ENCODE measurements at places on chromosomes 16 and 17. TPM values are rescaled to one million over a fixed set of nuclear protein-coding genes. Genes with fewer than 3 reads are reported as not detected.

DNA sequence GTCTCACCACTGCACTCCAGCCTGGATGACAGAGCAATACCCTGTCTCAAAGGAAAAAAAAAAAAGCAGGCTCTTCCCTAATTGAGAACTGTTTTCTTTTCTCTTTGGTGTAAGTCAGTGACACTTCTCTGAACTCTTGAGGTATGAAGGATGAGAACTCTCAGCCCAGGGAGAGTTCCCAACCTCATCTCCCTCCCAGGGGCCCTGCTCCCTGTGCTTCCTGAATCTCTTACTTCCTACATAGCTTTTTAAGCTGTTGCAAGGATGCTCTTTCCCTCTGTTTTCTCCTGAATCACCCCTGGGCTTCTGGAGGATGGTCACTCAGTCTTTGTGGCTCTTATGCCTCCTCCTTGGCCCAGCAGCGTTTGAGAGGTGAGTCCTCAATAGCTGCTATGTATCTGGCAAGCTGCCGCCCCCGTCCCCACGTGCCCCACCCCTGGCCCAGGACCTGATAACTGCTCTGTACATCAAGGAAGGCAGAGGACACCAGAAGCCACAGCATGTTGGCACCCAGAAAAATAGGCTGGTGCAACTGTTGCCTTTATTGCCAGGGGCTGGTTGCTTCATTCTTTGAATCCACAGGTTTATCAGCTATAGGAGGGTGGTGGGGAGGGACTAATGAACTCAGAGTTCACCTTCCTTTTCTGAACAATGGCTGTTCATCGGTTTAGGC is 24.0 kb downstream of the IGF2BP1 start:
- DNase-seq = no peak

DNA sequence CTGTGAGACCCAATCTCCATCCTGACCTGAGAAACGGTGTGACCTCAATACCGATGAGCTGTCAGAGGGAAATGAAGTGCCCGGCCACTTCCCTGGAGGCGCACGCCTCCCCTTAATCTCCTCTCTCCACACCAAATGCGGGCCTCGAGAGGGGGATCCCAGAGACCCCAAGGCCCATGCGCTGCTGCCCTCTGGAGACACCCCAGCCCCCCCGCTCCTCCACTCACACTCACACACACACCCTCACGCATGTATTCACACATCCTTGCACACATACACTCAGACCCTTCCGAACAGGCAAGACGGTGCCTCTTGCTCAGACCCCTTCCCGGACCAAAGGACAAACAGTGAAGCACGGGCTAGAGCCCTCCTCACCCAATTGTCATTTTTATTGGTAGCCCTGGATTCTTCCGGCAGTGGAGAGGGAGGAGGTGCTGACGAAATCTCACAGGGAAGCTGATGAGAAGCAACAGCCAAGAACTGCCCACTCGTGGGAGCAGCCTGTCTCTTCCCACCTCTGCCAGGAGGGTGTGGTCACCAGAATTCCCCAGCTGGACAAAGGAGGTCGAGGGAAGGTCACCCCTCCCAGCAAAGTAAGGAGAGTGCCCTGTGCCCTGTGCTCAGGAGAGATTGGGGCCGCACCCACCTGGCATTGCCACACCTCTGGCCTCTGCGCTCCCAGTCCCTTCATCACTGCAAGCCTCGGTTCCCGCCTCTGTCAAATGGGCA is 136.0 kb upstream of the TNRC6C start:
- DNase-seq = no peak

GRCh38 chr17:43212641-43213490 is 1.2 kb downstream of the TMEM106A start:
- DNase-seq = no peak

- no peak for DNase-seq
These were observed 85.0 kb downstream of the PMP22 start for GRCh38 chr17:15180121-15180561.

GRCh38 chr16:89498839-89499238 is 8.5 kb upstream of the ANKRD11 start:
- no peak for DNase-seq

GRCh38 chr16:47779201-47780016 is 318.3 kb downstream of the PHKB start:
- no peak for DNase-seq

The DNASE1L2 gene
- total RNA-seq = 0.67 TPM

DNA sequence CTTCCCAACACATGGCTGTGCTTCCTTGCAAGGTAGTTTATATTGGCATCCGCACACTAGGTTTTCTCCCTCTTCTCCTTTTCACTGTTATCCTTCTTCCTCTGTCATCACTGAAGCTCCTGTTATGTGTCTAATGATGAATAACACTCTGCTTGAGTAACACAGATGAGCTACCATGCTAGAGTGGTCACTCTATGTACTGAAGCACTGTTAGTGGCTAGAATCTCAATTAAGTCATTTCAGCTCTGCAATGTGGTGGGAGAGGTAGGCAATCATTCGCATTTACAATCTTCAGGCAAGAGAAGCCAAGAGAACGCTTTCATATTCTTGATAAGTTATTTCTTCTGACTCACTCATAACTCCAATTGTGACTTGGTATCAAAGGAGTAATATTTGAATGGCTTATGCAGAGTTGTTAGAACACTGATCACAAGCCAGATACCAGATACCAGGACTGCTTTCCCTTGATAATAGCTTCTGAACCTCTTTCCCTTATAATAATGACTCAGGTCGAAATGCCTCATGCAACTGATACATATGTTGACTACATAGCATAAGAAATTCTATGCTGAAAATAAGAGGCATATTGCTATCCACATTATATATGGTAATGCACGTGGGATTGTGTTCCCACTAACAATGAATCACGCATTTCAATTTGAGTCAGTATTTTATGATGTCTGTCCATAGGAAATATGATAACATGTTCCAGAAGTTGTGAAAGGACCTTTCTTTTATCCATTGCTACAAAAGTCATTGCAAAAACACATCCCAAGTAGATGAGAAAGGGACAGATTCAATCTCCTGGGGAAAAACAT is 158.0 kb upstream of the HS3ST3A1 start:
- DNase-seq = no peak

DNA sequence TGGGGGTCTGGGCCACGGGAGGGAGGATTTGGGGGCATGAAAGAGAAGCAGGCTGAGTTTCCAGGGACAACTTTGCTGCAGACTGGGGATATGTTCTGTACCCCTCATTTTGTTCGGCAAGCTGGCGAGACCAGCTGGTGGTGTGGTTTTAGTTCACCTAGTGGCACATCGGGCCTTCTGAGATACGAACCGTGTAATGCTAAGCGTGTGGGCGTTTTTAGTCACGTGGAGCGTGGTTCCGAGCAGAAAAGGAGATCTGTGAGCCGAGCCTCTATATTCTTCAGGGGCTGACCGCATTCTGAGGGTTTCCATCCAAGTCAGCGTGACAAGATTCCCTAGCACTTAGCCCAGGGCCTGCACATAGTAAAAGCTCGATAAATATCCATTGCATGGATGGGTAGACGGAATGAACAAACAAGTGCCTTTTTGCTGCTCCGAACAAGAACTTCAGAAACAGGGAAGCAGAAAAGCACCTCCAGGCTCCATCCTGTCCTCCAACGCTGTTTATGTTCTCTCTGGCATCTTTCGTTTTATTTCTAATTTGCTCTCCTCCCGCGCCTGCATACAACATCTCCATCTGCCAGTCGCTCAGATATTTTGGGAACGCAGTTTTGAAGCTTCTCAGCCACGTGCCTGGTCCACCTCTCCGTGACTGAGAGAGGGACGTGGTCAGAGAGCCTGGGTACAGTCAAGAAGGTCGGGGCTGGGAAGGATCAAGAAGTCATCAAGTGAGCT is 5.8 kb downstream of the SYT17 start:
- no peak for DNase-seq

DNA sequence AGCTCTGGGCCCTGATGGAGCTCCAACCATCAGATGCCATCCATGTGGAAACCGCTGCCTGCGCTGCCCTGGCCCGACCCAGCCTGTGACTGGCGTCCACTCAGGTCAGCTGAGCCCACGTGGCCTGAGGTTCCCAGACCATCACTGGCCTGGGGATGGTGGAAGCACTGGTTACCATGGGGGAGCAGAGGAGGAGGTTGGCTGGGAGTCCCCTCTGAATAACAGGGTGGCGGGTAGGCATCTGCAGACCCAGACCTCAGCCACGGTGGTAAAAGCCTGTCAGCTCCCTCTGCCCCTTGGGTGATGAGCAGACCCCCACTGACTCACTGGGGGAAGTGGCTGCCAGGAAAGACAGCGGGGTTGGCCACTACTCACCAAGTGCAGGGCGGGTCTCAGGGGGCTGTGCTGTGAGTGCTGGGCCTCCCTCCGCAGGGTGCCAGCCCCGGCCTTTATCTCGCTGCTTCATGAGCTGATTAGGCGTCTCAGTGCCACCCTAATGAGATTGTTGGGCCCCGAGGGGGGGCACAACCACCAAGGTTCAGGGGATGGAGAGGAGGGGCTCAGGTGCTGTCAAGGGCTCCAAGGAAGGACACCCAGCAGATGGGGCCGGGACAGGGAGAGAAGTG is at the start of gene PDE6G:
TSS of gene PDE6G (minus strand) at position 425 of the 626 bp plus-strand sequence. CDS start 3,237 bp downstream, outside the sequence.
- DNase-seq = no peak

The SPATA22 gene
- 0.19 TPM for total RNA-seq

GRCh38 chr17:44084131-44084538 is 13.6 kb downstream of the G6PC3 start:
- no peak for DNase-seq

DNA sequence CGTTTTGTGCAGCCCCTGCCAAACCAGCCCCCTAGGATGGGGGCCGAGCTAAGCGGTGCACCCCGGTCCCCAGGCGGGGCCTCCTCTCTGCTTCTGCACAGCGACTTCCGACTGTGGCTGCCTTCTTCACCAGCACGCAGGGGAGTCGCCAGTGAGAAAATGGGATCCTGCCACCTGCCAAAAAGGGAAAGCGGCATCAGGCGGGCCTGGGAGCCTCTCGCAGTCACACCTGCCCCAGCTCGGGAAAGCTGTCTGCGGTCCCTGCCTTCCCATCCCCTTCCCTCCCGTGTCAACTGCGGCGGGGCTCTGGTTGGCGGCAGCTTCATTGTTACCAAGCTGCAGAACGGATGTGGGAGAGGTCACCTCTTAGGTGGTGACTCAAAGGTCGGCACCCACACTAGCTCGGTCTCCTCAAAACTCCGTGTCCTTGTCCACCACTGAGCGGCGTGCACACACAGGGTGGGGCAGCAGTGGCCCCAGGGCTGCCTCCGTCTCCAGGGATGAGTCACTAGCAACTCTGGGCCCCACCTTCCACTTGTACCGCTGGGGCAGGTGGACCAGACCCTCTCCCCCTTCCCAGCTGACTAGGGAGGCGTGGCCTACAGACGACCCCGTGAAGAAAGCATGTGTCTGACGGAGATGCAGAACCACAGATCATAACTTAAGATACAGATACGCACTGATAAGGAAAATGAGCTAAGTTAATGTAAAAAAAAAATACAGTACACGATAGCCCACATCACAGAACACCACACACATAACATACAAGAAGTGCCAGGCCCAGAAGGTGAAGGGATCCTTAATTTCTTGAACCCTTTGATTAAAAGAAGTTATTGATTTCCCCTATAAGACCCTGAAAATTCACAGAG is 1.5 kb upstream of the PCYT2 start:
- no peak for DNase-seq

- no peak for DNase-seq
These were observed 10.5 kb downstream of the MXRA7 start for GRCh38 chr17:76700270-76700616.

DNA sequence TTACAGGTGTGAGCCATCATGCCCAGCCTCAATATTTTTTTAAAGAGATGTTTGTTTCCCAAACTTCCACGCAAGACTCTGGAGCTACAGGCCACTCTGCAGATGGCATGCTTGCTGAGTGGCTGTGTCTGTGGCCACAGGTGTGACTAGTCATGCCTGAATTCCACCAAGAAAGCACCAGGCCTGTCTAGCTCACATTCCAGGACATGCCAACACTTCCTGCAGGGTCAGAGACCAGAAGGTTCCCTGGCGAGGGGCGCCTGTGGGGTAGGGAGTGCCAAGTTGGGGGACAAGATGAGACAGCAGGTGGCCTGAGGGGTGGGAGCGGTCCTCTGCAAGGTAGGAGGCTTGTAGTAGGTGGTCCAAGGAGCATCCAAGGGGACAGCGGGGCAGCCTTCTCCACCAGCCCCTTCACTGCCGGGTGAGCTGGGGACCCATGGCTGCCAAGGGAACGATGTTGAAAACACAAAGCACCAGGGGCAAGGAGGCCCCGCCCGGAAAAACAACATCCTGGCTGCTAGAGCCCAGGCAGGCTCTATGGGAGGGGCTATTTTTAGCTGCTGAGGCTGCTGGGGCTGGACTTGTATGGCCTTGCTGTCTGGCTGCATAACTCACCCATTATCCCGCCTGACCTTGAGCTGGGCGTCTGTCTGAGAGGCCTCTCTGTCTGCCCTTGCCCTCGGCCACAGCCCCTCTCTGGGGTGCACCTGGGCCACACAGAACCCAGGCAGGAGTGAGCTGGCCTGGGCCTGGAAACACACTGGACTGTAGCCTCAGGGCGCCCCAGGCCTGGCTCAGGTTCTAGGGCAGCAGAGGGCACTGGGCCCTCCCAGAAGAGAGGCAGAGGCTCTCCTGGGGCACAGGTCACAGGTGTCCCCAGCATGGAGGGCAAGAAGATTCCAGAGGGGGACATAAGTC is 5.7 kb downstream of the TRIM47 start:
- no peak for DNase-seq

- DNase-seq = no peak
These were observed 80.2 kb upstream of the BRD7 start for GRCh38 chr16:50448981-50449380.

DNA sequence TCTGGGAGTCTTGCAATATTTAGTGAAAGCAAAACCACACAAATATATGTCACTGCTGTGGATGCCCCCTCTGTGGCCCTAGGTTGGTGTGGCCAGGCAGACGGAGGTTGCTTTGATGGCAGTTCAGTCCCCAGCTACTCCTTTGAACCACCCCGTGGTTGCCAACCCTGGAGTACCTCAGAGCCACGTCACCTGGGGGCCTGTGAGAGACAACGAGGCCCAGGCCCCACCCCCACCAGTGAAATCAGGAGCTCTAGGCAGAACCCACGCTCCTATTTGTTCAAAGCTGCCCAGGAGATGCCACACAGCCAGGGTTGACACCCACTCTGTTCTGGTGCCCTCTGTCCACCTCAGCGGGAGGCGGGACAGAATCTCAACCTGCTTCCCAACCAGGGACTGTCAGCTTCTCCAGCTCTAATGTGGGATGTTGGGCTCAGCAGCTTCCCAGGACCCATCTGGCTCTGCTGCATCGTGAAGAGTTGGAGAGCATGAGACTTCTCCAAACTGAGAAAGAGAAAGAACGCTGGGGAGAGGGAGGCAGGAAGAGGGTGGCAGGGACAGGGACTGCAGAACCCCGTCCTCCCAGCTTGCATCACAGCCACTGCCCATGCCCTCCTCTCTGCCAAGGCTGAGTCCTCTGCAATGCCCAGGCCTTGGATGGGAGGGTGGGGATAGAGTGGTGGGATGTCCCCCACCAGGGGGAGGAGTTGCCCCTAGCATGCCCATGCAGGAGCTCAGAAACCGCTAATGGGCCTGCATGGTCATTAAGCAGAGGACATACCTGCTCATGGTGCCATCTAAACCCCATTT is 81.8 kb downstream of the C16orf78 start:
- no peak for DNase-seq

DNA sequence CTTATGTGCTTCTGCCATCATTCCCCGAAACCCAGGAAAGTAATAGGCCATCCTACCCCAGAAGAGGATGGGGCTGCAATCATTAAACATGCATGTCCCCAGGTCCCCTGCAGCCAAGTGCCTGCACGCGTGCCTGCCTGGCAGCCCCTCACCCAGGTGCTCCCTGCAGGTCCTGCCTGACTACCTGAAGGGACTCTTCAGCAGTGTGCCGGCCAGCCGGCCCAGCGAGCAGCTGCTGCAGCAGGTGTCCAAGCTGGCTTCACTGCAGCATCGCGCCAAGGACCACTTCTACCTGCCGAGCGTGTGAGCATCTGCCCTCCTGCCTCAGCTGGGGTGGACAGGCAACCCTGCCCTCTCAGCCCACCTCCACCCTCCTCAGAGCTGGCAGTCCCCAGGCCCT is 16.2 kb upstream of the ALKBH5 start:
- no peak for DNase-seq

Data from liver (tissue), 10 donors.